Tibial nerve (tissue), 4 donors: ENCODE measurements at places on chromosomes 1 and 21.

GRCh38 chr1:153030895-153031294 lies at the start of gene SPRR1B:
TSS of gene SPRR1B (plus strand) at chr1:153031203. CDS start at chr1:153032346, 1,143 bp downstream.
- DNase-seq, result no peak

DNA sequence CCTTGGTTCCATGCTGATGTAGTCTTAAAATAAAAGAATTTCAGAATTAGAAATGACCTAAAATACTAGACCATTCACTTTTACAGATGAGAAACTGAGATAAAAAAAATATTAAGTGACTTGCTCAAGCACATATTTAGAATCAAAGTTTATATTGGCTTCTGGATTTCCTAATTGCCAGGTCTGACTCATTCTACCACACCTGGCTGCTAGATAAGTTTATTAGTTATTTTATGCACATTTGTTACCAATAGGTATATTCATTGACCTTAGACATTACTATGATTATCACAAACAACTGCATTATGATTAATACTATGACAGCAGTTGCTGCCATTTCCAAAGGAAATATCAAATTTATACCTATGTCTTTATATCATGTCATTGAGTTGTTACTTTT lies 497.5 kb downstream of the RWDD3 start:
- no peak for DNase-seq

DNA sequence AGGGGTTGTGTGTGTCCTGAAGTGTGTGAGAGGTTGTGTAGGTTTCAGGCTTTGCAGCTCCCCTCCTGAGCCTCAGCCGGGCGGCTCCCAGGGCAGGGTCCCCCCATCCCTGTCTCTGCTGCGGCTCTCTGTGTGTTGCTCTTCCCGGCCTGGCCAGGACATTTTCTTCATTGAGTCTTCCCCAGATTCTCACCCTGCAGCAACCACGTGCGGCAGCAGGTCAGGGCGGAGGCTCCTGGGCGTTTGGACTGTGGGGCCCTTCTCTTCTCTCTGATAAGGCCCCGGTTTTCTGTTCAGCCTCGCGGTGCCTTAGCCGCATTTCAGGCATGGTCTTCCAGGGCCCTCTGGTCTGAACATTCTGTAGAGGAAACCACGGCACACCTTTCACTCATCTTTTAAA lies 1.8 kb upstream of the TCP10L start:
- no peak for DNase-seq

DNA sequence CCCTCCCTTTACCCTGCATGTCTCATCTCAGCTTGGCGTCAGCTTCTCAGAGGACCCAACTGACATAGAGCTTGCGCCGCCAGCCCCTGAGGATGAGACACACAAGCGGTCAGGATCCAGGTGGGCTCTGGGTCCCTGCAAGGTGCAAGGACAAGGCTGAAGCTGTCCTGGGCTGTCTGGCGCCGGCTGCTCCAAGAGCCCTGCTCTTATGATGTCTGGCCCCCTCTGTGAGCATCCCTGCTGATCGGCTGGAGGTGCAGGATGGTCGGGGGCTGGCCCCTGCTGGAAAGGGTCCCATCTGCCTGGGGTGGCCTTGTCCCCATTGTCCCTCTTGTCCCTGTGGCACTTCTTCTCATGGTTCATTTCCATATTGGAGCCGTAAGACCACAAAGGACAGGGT lies 479.0 kb downstream of the NPHP4 start:
- DNase-seq, result no peak

DNA sequence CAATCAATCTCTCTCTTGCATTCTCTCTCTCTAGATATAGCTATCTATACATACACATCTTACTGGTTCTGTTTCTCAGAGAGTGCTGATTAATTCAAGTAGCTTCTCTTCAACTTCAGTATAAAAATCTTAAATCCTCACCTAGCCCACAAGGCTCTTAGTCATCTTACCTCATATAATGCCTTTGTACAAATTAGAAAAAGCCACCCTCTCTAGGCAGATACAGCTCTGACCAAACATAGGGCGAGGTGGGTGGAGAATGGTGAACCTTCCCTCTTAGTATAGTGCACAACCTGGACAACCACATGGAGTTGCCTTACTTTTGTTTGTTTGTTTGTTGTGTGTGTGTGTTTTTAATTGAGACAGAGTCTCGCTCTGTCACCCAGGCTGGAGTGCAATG lies 5.1 kb upstream of the INAVA start:
- DNase-seq, result no peak

DNA sequence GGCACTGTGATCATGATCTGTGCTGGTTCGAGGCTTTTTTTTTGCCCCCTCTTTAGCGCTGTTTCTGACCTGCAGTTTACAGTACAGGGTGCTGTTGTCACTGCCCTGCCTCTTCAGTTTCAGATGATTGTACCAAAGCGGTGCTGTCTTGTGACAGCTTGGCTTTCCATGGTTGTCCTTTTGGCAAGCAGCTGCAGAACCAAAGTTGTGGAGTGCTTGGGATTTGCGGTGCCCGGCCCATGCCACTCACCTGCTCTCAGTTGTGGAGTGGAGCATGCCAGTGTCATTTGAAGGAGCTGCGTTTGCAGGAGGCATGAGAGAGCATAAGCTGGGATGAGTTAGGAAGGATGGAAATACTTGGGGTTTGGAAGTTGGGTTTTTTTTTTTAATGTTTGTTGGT lies 48.4 kb downstream of the DOP1B start:
- no peak for DNase-seq
